ENCODE measurements at places on chromosomes 2 and 18.

DNA sequence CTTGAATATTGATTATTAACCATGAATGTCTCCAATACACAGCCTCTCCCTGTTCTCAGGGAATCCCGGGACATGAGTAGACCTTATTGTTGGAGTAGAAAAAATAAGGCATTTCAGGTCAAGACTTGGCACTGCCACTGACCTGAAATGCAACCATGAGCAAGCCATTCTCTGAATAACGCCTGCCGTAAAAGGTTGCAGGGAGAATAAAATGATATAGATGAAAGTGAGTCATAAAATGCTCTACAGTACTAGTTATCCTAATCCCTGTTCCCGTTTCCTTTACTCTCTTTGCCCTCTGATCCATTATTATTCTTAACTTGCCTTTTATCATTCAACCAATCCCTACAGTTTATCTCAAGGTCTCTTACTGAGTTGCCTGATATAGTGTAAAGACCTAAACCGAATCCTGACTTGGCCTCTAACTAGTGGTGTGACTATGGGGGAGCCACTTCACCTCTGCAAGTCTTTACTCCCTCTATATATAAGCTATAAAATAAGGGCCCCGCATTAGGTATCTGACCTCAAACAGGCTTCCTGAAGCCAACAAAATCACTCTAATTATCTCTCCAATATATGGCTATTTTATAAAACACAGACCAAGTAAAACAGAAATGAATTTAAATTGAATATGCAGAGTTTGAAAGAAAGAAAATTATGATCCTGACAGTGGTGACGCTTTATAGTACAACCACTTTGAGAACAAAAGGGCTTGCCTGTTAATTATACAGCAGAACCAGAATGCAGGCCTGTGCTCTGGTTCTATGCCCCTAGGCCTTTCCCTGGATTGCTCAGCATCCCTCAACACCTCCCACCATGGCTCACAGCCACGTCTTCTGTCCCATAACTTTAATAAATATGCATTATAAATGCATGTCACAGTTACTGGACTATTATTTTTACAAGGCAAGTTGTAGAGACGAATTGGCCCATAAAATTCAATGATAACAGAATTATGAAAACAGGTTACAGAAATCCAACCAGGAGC is 183.1 kb downstream of the STK39 start:
- DNase-seq: no peak

DNA sequence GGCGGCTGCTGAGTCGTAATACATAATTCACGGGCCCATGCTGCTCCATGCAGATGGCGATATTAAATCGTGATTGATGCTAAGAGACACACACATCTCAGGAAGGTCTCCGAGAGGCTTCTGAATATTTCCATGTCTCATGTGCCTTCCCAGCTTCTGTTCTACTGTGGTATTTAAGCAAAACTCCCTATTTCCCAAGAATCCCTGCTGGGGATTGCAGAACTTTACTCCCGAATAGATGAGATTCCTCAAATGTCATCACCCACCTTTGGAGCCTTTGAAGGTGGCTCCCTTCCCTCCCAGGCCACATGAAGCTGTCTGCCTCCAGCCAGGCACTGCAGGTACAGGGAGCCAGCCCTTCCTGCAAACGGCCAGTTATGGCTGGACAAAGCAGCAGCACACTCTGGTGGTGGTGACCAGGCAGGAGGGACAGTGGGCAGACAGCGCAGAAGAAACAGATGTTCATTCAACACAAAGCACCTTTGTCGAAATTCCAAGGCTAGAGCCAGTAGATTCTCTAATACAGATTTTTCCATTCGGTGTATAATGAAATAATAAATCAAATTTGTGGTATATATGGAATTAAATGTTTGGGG is 14.1 kb downstream of the NRP2 start:
- DNase-seq: no peak

GRCh38 chr2:128558895-128559532 is 240.3 kb upstream of the HS6ST1 start:
- DNase-seq: no peak

DNA sequence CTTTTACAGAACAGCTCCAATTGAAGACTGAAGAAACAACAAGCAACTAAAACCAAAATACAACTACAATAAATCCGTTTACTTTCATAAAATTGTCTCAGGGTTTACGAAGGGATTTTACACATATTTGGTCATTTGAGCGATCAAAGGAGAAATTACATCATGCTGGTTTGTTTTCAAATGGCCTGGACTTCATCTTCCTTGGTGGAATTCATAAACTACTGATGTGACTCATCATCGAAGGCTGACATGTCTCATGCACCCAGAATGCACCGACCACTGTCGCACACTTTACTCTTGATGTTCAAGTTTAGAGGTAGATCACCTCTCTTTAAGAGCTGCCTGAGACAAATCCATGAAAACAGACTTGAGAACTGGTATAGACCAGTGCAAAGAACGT is 25.6 kb upstream of the PMAIP1 start:
- no peak for DNase-seq

DNA sequence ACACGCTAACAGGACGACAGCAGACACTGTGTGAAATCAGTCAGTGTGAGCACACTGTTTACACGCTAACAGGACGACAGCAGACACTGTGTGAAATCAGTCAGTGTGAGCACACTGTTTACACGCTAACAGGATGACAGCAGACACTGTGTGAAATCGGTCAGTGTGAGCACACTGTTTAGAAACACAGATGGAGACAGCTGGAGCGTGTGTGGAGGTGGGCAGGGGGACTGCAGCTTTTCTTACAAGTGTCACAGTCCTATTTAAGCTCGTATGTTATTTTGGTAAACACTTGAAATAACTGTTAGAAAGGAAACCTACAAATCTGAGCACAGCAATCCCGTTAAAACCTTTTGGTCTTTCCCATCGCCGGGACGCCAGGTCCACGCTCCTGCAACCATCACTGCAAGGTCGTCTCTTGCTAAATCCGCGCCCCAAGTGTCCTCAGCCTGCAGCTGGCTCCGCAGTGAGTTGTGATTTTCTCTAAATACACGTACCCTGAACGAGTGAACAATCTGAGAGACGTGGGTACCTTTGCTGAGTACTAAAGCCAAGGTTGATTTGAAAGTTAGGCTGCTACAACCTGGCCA is 58.9 kb upstream of the CTDP1 start:
- DNase-seq: no peak
